Activated T-cell treated with anti-CD3 and anti-CD28 coated beads, Interleukin-2, amount 50 U/mL, for 48 hours (primary cell): ENCODE measurements at places on chromosomes 5 and 9.

GRCh38 chr5:38453506-38453905 lies 102.9 kb downstream of the LIFR start:
- peak; percentile 46 for DNase-seq

DNA sequence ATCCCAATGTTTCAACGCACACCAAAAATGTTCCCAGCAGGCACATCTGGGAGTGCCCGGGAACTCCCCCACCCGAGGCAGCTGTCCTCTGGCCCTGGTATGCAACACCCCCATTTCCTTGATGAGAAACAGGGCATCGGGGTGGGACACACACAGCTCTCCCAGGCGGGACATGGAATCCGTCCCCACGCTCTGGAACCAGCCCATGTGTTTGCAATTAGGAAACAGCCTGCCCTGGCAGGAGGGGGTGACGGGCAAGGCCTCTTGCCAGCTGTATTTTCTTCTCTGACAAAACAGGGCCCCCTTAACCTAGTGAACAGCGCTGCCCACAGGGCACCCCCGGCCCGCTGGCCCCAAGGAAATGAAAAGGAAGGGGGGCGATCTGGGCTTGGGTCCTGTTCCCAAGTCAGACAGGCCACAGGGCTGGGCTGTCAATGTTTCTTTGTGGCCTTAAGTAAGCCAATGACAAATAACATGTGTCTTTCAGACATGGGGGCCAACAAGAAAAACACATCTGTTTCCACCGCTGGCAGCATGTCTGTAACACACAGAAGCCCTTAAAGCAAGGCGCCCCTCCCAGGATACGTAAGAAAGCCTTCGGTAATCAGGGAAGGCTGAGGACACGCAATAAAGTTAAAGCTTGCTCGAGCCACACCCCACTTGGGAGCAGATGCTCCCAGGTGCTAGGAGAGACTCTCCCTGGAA lies 125.3 kb downstream of the ROR2 start:
- no peak for DNase-seq

DNA sequence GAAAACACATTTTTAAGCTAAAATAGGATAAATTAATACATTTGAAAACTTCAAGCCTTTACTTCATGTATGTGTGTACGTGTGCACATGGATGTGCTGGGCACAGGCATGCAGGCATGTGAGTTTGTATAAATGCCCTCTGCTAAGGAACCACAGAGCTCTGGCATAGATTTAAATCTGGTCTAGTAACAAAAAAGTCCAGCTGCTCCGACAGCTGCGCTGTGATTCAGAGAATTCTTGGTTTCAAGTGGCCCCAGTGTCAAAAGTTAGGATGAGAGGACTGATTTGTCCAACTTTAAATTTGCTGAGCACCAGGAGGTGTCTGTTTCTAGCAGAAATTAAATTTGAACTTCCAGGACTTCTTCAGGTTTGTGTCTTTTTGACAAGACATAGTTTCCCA lies 203.7 kb upstream of the TUT7 start:
- no peak for DNase-seq

DNA sequence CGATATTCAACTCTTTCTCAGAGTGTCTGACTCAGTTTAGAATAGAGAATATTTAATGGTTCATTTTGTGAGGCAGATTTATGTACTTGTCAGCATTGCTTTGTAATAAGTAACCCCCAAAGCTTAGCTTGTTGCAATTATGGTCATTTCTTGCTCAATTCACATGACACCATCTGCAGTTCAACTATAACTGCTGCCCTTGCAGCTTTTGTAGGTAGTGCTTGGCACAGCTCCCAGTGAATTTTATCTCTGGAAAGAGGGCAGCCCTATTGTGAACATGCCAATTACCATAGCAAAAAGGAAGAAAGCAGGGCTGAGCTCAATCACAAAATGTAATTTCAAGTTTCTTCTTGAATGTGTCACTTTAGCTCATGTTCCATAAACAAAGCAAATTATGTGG lies 1587.7 kb upstream of the ACO1 start:
- DNase-seq = no peak

- DNase-seq = no peak
These were observed 24.4 kb upstream of the C5orf46 start for GRCh38 chr5:147930769-147931168.

DNA sequence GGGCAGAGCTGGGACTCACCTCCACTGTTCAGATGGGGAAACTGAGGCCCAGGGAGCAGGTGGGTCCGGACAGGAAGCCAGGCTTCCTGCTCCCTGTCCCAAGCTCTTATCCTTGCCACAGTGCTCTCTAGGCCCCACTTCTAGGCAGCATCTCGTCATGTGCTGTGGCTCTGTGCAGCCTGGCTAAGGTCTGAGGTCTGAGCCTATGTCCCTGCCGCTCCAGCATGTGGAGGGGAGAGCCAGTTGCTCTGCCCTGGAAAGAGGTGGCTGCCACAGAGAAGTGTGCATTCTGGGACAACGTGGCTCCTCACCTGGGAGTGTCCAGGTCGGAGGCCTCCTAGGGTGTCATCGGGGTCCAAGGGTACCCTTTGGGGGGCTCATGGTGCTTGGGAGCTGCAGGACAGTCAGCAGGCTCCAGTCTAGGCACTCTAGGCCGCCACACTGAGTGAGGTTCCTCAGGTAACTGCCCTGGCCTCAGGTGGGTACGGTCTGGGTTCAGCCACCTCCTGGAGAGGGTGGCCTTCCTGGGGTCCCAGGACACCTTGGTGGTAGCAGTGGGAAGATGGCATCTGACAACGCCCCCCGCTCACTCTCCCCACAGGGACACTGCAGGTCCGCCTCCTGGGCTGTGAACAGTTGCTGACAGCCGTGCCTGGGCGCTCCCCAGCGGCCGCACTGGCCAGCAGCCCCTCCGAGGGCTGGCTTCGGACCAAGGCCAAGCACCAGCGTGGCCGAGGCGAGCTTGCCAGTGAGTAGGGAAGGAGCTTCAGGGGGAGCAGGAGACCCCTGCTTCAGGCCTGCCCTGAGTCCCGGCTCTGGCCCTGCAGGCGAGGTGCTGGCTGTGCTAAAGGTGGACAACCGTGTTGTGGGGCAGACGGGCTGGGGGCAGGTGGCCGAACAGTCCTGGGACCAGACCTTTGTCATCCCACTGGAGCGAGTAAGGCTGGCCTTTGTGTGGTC lies 10.4 kb downstream of the PKN3 start:
- DNase-seq = no peak

GRCh38 chr5:75457691-75458090 lies 53.7 kb downstream of the CERT1 start:
- no peak for DNase-seq

DNA sequence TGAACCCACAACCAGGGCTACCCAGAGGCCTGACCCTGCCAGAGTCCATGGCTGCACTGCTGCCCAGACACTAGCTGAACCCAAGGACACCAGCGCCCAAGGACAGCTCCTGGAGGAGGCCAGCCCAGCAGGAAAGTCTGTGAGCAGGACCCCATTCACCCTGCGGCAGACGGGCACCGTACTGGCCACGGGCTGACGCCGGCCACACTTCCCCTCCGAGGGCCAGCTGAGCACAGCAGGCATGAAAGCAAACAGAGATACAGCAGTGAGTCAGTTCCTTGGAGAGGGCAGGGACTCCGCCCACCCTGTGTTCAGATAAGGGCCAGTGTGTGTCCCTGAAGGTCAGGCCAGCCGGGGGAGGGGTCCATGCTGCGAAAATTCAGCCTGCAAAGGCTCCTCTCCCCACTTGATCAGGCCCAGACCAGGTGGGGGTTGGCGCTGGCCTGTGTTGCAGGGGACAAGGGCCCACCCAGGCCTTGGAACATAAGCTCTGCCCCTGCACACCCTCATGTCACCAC lies 3.2 kb downstream of the RNF208 start:
- DNase-seq = peak; percentile 19

GRCh38 chr5:1315709-1316587 lies 21.1 kb upstream of the TERT start:
- peak; percentile 70 for DNase-seq

GRCh38 chr9:131484051-131484445 lies 18.7 kb upstream of the POMT1 start:
- no peak for DNase-seq

GRCh38 chr5:53008751-53009150 lies 19.6 kb downstream of the ITGA2 start:
- peak; percentile 52 for DNase-seq

DNA sequence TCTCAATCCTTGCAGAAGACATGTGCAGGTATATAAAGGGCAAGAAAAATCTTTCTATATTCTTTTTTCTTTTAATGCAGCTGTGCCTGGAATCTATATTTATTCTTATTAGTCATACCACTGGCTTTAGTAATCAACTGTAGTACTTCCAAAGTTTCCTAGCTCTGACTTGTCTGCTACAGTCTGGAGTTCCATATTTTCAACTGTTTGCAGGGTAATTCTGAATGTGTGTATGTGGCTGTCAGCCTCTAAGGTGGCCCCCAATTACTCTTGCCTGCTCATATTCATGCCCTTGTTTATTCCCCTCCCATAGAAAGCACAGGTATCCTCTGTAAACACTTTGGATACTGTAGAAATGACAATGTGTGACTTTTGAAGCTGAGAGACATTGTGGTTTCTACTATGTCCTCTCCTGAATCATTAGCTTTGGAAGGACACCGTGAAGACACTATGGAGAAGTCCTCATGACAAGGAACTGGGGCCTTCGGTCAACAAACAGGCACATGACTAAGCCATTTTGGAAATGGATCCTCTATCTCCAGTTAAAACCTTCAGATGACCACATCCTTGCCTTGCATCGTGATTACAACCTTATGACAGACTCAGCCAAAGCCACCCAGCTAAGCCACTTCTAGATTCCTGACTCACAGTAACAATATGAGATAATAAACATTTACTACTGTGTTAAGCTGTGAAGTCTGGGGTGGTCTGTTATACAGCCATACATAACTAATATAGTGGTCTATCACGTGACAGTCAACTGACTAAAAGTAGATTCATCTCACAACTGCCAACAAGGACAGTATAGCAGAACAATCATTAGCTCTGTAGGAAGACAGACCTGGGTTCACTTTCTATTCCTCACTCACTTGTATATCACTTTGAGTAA lies 49.5 kb upstream of the SUSD1 start:
- DNase-seq = no peak

GRCh38 chr5:133050521-133050920 lies 1.3 kb upstream of the HSPA4 start:
- no peak for DNase-seq

GRCh38 chr5:30957591-30957990 lies 235.9 kb upstream of the CDH6 start:
- DNase-seq = no peak

- DNase-seq = no peak
These were observed 79.8 kb upstream of the CAST start for GRCh38 chr5:96582343-96582742.

DNA sequence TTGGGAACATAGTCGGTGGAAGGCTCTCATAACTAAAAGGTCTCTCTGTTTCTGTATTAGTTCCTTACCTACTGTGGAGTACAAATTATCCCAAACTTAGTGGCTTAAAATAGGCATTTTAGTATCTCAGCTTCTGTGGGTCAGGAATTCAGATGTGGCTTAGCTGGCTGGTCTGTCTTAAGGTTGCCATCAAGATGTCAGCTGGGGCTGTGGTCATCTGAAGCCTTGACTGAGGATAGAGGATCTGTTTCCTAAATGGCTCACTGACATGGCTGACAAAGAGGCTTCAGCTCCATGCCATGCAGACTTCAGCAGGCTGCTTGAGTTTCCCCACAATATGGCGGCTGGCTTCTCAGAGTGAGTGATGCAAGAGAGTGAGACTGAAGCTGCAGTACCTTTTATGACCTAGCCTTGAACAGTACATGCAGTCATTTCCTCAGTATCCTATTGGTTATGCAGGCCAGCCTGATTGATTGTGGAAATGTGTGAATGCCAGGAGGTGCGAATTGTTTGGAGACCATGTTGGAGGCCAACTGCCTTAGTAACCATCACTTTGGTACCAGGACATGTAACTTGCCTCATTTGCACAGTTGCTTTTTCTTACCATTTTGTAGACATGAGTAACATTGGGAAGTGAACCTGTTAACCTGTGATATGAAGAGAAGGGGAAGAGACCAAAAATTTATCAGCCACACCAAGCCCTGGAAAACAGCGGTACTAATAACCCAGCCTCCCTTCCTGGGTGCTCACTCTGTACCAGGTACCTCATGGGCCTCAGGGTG lies 152.8 kb upstream of the IER5L start:
- DNase-seq = no peak

DNA sequence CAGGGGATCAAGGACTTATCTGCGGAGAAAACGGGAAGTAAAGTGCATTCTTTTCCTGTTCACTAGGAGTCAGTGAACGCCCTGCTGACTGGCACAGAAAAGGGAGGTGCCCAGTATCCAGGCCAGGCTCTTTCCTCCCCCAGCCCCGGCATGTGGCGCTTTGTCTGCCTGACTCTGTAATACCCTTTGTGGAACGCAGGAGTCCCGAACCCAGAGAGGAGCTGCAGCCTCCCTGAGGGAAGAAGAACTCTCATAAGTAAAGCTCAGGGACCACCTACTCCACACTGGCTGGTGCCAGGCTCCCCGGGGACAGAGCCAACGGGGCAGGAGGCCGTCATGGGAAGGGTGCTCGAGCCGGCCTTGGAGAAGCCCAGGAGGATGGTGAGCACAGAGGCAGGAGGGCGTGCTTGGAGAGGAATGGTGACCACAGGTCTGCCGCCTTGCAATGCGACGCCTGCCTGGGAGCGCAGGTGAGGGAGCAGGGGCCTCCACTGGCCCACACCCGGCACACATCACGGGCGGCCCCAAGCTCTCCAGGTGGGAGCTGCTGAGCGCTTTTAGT lies 31.5 kb downstream of the VAV2 start:
- no peak for DNase-seq

DNA sequence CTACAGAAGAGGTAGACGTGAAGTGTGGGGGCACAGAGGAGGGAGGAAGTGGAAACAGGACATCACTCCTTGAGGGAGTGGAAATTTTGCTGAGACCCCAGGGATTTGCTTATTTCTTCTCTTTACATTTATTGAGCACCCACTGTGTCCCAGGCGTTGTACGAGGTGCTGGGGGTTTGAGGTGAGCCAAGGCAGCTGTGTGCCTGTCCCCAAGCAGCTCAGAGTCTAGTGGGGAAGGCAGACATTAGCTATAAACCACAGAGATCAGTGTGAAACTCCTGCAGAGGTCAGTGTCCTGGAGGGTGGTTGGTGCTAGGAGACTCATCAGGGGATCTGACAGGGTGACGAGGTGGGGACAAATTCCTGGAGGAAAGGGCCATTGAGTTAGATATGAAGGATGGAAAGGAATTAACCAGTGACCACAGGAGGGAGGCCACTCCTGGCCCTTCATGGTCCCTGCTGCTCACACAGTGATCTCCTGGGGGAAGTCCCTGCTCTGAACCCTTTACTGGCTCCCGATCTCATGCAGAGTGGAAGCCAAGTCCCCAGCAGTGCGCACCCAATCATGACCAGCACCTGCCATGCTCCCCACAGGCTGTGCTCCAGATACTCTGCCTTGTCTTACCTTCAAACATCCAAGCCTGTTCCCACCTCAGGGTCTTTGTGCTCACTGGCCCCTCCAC lies 3.4 kb upstream of the CXCL14 start:
- no peak for DNase-seq

- DNase-seq = no peak
These were observed 15.1 kb downstream of the SLCO6A1 start for GRCh38 chr5:102483736-102484135.

GRCh38 chr5:7066471-7067235 lies 329.3 kb upstream of the ADCY2 start:
- no peak for DNase-seq
